ENCODE measurements at places on chromosomes 1 and 21. TPM values are rescaled to one million over a fixed set of nuclear protein-coding genes. Genes with fewer than 3 reads are reported as not detected.

GRCh38 chr1:228275179-228275429, 67.3 kb downstream of the OBSCN start:
- no peaks in the 10 kb centered on the region for H3K27me3 ChIP-seq
- H3K4me1 ChIP-seq = peaks cover 9% of the 10 kb centered on the region
- DNase-seq = no peak
- H3K27ac ChIP-seq = no peak overlapping the region

GRCh38 chr1:76759950-76760349, 107.3 kb upstream of the ST6GALNAC5 start:
- no peaks in the 10 kb centered on the region for H3K4me1 ChIP-seq
- H3K27me3 ChIP-seq = no peaks in the 10 kb centered on the region
- DNase-seq = no peak

DNA sequence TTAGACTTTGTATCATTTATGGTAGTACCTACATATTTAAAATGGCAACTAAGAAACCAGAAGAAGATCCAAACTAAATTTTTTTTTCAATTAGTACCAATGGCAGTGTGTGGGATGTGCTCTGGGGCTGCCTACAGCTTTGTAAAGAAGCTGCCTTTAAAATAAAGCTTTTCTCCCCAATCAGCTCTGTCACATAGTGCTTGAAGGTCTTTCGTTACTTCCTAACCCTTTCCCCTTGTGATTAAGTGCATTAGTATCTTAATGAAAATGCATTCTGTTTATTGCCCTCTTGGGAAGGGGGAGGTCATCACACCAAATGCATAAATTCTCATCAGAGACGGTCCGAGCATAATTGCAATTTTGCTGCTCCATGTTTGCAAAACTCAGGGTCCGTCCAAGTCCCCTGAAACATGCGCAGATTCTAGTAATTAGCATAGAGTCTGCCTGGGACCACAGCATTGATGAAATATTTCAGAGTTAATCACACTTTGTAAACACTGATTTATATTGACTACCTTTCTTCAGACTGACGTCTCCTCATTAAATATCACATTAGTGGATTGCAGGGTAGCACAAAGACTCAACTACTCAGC, 71.3 kb downstream of the ESRRG start:
- no peak overlapping the region for H3K27ac ChIP-seq
- DNase-seq = no peak
- no peaks in the 10 kb centered on the region for H3K4me1 ChIP-seq
- no peak overlapping the region for H3K4me3 ChIP-seq
- H3K36me3 ChIP-seq = no peaks in the 10 kb centered on the region

- no peak for DNase-seq
- no peaks in the 10 kb centered on the region for H3K36me3 ChIP-seq
- no peaks in the 10 kb centered on the region for H3K4me1 ChIP-seq
- H3K4me3 ChIP-seq = no peak overlapping the region
- no peaks in the 10 kb centered on the region for H3K27me3 ChIP-seq
- H3K27ac ChIP-seq = no peak overlapping the region
Observed at GRCh38 chr1:25126562-25126961, 105.7 kb downstream of the SYF2 start.

DNA sequence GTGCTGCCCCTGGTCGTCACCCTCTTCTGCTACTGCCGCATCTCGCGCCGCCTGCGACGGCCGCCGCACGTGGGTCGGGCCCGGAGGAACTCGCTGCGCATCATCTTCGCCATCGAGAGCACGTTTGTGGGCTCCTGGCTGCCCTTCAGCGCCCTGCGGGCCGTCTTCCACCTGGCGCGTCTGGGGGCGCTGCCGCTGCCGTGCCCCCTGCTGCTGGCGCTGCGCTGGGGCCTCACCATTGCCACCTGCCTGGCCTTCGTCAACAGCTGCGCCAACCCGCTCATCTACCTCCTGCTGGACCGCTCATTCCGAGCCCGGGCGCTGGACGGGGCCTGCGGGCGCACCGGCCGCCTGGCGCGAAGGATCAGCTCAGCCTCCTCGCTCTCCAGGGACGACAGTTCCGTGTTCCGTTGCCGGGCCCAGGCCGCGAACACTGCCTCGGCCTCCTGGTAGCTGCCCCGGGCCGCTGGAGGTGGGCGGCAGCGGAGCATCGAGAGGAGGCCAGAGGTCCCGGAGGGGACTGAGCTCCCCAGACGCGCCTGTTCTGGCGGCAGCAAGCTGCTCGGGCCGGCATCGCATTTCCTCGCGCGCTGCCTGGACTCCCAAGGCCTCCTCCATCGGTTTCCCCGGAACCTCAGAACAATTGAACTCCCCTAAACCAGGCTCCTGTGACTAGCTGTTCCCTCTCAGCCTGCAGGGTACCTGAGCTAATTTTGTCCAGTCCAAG, 1.1 kb downstream of the GPR25 start:
- no peak overlapping the region for H3K27ac ChIP-seq
- peaks cover 31% of the 10 kb centered on the region for H3K27me3 ChIP-seq
- peaks cover 4% of the 10 kb centered on the region for H3K4me1 ChIP-seq
- no peak for DNase-seq
- no peak overlapping the region for H3K4me3 ChIP-seq
- H3K36me3 ChIP-seq = no peaks in the 10 kb centered on the region

GRCh38 chr21:35321322-35322200, 272.5 kb upstream of the RUNX1 start:
- no peak overlapping the region for H3K4me3 ChIP-seq
- H3K36me3 ChIP-seq = no peaks in the 10 kb centered on the region
- no peaks in the 10 kb centered on the region for H3K27me3 ChIP-seq

DNA sequence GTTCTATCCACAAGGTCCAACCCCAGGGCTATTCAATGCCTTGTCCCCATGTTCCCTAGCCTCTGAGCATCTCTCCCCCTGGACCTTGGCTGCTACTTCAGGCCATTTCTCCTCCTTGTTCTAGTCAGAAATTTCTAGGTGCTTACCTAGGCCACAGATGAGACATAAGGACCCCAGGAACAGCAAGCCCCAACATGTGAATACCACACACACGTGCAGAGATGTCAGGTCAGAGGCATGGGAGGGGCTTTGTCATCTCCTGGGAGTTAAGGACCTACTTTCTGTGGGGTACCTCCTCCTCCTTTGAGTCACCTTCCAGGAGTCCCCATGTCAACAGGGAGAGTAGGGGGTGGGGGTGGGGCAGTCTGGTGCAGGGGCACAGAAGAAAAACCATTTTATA, 7.1 kb upstream of the RGS16 start:
- no peaks in the 10 kb centered on the region for H3K36me3 ChIP-seq
- DNase-seq = no peak
- peaks cover 84% of the 10 kb centered on the region for H3K27me3 ChIP-seq
- no peak overlapping the region for H3K27ac ChIP-seq
- no peak overlapping the region for H3K4me3 ChIP-seq

- no peaks in the 10 kb centered on the region for H3K36me3 ChIP-seq
- H3K27me3 ChIP-seq = no peaks in the 10 kb centered on the region
- H3K4me3 ChIP-seq = no peak overlapping the region
Observed at GRCh38 chr1:237281481-237281880, 239.5 kb downstream of the RYR2 start.

Gene RYR2
- polyA plus RNA-seq = 0.21 TPM

Gene SPRR4
- polyA plus RNA-seq = 2.1 TPM

Gene MCOLN2
- polyA plus RNA-seq = 18.2 TPM

Gene DNM3
- polyA plus RNA-seq = 1.9 TPM

Gene FALEC
- polyA plus RNA-seq = 0.16 TPM

Gene ANGEL2
- polyA plus RNA-seq = 35.6 TPM

Gene PAPPA2
- 0.02 TPM for polyA plus RNA-seq

Gene PROK1
- 0.50 TPM for polyA plus RNA-seq

All from thymus (tissue), 14 donors.